ENCODE measurements at places on chromosomes 12 and 14.
A peak's percentile ranks its signal among the peaks of the same experiment; 100 is the strongest.

DNA sequence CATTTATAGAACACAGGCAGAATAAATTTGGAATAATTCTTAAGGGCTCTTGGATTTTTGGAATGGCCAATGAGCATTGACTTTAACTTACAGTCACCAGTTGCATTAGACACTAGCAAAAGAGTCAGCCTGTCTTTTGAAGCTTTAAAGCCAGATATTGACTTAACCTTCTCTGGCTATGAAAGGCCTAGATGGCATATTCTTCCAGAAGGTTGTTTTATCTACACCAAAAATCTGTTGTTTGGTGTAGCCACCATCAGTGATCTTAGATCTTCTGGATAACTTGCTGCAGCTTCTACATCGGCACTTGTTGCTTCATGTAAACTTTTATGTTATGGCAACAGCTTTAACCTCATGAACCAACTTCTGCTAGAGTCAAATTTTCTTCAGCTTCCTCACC lies 10.4 kb downstream of the PCNX1 start:
- no peak for DNase-seq

- DNase-seq: no peak
Observed at GRCh38 chr12:63928305-63928704, 83.8 kb downstream of the SRGAP1 start.

DNA sequence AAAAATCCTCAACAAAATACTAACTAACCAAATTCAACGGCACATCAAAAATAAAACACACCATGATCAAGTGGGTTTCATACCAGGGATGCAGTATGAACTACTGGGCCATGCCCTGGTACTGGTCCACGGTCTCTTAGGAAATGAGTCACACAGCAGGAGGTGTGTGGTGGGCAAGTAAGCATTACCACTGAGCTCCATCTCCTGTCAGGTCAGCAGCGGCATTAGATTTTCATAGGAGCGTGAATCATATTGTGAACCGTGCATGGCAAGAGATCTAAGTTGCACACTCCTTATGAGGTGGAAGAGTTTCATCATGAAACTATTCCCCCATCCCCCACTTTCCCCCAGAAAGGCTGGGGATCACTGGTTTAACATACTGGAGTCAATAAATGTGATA lies 6.7 kb upstream of the LGR5 start:
- DNase-seq: no peak

- peak; percentile 82 for DNase-seq
Observed at GRCh38 chr12:56338308-56339157, at the start of gene IL23A. IL23A (plus strand) TSS chr12:56338884; CDS start chr12:56339045, 161 bp downstream.

GRCh38 chr14:84404246-84404645 lies 1125.7 kb upstream of the FLRT2 start:
- no peak for DNase-seq

GRCh38 chr14:68312884-68313610 lies 479.8 kb downstream of the ZFP36L1 start:
- DNase-seq: peak; percentile 49

DNA sequence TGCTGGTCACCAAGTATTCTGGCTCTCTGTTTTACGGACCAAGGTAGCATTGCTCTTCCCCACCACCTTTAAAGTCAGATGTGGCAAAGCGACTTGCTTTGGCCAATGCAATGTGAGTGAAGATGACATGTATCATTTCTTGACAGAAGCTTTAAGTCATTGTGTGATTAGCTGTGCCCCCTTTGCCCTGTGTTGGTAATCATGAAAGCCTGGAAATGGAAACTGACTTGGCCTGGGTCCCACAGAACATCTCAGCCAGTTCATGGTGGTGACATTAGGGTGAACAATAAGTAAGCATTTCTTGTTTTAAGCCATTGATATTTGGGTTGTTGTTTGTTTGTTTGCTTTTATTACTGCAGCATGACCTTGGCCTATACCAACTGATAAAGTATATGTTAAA lies 15.9 kb upstream of the YLPM1 start:
- no peak for DNase-seq

DNA sequence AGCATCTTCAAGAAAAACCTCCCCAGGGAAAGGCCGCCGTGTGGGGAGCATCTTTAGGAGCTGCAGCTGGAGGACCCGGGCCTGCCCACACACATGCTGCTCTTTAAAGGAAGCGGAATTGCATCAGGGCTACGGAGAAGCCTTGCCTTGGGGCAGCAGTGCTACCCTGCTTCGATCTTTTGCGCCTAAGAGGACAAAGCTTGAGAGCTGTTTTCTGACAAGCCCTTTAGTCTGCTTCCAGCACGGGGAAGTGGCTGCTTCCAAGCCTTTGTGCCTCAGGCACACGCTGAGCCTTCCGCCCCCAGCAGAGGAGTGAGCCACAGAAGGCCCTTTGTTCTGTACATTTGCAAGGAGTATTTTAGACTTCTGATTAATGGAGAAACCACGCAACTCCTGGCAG lies 31.5 kb downstream of the COA8 start:
- DNase-seq: no peak

DNA sequence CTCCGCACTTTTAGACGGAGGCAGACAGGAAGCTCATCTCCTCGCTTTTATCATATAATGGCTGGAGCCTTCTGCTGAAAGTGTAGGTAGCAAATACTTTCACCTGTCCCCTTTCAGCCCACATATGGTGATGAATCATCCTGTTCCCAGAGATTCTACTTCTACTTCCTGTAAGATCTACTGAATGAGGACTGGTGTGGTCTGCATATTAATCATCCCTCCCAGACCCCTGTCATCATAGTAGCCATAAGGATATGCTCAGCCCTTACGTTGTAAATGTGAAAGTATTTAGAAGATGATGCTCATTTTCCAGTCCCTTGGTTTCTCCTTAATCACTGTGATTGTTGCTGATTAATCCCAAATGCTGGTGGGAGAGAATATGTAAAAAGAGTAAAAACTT lies 268.2 kb upstream of the GRIP1 start:
- no peak for DNase-seq

DNA sequence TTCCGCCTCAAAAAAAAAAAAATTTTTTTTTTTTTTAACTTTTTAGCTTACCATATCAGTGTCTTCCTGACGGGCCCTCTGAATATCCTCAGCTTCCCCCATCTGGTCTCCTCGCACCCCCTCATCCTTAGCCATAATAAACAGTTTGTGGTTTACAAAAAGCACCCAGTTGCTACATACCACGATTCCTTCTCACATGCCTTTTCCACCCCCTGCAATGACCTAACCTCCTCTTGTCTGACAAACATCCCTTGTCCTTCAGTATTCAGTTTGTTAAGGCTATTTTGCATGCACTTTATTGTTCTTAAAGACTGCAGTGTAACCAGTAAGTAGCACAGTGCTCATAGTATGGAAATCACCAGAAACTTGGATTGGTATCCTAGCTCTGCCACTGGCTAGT lies 88.5 kb downstream of the PPM1H start:
- no peak for DNase-seq

DNA sequence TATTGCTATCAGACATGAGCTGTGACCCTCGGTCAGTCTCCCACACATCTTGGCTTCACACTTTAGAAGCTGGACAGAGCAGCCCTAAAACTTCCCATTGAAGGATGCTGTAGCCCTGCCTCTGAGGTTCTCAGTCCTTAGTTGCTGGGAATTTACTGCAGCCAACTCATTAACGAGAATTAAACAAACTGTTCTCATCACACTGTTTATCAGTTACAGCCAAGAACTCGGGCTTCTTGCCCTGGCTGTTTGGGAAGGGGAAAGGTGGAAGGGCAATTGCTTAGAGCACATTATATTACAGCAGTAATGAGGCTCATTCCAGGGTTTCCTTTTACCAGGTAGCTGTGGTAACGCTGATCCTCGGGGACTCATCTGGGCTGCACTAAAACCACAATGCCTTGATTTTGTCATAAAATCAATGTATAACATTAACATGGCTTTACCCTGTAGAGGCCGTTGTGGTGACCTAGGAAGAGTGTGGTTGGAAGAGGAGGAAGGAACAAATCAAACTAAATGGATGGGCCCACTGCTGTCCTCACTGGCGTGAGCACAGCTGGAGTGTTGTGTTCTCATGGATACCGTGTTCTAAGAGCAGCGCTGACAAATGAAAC lies 87.1 kb downstream of the GPR135 start:
- no peak for DNase-seq

DNA sequence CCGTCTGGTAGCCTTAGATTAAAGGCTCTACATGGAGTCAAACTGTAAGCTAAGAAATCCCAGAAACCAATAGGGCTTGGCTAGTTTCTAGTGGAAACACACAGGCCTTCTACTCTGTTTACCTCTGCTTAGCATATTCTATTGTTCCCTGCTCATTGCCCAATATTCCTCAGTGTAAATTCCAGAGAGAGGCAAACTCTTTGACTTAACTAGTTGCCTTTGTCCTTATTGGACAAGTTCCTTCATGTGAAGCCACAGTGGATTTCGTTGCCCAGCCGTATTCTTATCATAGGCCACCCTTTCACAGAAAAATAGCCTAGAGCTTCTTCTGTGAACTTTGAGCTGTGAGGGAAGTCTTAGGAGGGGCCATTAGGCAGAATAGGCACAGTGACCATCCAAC lies 186.1 kb downstream of the PLCZ1 start:
- no peak for DNase-seq

- DNase-seq: no peak
Observed at GRCh38 chr12:28316049-28316448, 125.8 kb downstream of the CCDC91 start.

DNA sequence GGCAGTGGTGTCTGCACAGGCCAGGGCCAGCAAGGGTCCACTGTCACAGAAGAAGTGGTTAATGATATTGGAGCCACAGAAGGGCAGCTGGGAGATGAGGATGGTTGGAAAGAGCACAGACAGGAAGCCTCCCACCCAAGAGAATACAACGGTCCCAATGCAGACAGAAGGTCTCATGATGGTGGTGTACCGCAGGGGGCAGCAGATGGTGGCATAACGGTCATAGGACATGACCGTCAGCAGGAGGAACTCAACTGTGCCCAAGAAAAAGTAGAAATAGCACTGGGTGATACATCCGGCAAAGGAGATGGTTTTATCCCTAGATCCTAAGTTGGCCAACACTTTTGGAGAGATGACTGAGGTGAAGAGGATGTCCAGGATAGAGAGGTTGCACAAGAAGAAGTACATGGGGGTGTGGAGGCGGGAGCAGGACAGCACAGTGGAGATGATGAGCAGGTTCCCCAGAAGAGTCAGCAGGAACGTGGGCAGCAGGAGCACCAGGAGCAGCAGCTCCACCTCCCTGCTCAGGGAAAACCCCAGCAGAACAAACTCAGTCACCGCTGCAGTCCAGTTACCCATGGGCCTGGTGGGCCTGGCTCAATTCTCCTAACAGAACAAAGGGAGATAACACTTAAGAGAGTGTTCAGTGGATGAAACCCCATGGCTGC lies 9.8 kb downstream of the OR6J1 start:
- no peak for DNase-seq

DNA sequence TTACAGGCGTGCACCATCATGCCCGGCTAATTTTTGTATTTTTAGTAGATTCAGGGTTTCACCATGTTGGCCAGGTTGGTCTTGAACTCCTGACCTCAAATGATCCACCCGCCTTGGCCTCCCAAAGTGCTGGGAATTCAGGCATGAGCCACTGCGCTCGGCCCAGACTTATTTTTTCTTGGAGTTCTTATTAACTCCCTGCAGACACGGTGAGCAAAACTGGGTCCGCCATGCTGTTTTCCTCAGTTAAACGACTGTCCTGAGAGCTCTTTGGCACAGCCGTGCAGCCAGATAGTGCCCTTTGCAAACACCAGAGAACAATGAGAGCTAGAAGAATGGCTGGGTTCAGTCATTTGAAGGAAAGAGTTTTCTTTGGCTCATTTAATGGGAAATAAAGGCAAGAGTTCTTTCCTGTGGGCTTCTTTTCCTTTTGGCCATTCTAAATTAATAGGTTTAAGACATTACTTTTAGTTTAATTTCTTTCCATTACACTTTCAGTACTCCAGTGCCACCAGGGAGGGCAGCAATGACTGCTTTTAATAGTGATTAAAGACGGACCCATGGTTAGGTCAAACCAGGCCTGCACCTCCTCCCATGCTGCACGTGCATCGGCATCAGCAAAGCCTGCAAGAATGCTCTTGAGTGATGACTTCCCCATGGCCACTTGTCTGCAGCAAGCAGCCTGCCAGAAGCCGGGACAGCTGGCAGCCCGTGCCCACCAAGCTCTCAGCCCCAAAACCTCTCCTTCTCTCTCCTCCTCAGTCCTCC lies 60.7 kb downstream of the VCPKMT start:
- DNase-seq: no peak

DNA sequence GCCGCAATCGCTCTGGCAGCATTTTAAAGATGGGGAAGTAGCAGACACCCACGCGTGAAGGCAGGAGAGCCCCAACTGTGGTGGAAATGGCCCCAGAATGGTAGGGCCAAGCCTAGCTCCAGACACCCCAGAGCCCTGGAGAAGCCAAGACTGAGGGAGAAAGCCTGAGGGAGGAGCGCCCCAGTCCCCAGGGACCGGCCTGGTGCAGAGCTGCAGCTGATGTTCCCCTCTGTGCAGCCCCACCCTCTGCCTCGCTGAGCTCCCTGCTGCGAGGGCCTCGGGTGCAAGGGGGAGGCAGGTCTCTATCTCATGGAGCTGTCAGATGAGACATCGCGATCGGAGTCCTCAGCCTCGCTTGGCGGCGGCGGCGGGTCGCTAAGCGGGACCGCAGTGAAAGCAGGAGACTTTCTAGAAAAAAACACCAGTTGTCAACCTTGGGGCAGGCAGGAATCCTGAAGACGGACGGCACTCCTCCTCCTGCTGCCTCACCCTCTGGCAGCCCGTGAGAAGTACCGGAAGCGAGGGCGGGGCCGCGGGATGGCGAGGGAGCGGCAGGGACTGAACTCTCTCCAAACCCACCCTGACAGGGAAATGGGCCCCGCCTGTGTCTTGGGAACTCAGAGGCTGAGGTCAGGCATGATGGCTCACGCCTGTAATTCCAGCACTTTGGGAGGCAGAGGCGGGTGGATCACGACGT lies 6.0 kb downstream of the GAPDH start:
- DNase-seq: peak; percentile 73

GRCh38 chr12:100229036-100229635 lies 28.5 kb downstream of the ACTR6 start:
- DNase-seq: no peak

GRCh38 chr12:39830171-39830570 lies 210.6 kb upstream of the ABCD2 start:
- DNase-seq: no peak

- no peak for DNase-seq
Observed at GRCh38 chr12:47377414-47378221, 297.9 kb upstream of the AMIGO2 start.

DNA sequence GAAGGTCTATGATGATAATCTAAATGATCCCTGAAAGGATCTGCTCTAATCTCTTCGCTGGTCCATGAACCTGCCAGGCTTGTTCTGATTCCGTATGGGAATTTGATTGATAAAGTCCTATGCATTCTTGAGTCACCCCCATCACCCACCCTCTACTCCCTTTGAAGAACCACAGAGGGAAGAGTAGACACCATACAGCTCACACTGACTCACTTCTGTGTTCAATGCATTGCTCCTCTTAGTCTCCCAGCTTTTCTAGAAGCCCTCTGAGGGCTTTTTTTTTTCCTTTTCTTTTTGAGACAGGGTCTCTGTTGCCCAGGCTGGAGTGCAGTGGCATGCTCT lies 18.5 kb upstream of the GPRC5A start:
- no peak for DNase-seq

GRCh38 chr14:38012056-38012455 lies 195.6 kb upstream of the SSTR1 start:
- no peak for DNase-seq

GRCh38 chr12:31850268-31850667 lies 108.9 kb upstream of the RESF1 start:
- no peak for DNase-seq

GRCh38 chr12:91774434-91774921 lies 371.2 kb downstream of the BTG1 start:
- no peak for DNase-seq

- DNase-seq: no peak
Observed at GRCh38 chr14:68692216-68692615, 100.7 kb downstream of the ZFP36L1 start.
